AG08396 (cell line): ENCODE measurements at places on chromosomes 3 and 15.

DNA sequence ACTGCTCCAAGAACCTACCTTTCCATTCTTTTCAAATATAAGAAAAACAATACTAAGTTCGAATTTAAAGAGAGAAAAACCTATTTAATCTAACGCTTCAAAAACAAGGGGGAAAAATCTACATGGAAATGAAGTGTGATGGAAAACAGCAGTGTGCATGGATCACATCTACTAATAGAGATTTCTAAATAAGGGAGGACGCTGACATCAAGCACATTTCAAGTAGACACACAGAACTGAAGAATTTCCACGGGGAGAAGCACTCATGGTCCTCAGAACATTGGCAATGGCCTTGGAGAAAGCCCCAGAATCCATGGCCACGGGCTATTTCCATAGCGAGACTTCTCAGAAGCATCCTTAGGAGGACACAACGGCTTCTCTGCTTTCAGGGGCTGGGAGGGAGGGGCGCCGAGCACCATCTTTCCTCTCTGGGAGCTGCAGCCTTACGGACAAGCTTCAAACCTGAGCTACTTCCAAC lies 1.0 kb downstream of the TASOR start:
- DNase-seq: no peak

- DNase-seq: no peak
Observed at GRCh38 chr15:52016316-52016715, 2.7 kb upstream of the MAPK6 start.

- DNase-seq: peak; percentile 78
Observed at GRCh38 chr15:62569460-62570404, 404.6 kb upstream of the C2CD4B start.

DNA sequence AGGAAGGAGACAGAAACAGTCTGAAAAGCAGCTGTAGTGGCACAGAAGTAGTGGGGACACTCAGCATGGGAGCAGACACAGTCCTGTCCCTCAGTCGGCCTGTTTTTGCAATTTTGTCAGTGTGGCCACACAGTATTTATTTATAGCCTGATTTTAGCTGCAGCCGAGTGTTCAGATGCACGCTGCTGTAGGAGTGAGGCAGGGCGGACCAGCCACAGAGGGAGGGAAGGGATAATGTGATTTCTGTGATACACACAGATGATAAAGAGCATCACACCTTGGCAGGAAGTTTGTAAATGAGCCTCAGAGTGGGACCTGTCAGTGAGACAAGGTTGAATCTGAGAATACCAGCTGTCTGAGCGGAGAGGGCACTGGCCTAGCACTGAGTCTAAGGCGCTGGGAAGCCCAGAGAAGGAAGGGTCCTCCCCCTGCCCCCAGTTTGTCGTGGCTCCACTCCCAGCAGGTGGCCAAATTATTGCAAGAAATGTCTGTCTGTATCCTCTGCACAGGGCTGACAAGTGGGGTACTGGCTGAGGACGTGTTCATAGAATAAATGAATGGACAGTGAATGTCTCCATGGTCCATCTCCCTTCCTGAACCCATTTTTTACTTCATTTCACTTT lies 3.8 kb downstream of the PSTPIP1 start:
- DNase-seq: no peak

DNA sequence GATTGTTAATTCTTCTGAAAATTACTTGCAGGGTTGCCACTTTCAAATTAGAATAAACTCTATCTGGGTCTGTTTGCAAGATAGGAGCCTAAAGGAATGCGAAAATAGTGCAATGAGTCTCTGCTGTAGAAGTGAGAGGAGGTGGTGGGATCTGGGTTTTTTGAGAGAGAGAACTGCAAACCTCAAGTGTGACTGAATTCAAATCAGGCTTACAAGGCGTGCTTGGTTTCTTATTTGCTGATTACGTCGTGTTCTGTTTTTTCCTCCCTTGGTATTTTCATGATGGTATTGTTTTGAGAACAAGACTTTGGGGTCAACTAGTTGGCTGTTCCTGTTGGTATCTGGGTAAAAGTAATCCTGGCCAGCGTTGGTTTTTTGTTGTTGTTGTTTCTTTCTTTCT lies 490.9 kb upstream of the CFAP20DC start:
- no peak for DNase-seq

DNA sequence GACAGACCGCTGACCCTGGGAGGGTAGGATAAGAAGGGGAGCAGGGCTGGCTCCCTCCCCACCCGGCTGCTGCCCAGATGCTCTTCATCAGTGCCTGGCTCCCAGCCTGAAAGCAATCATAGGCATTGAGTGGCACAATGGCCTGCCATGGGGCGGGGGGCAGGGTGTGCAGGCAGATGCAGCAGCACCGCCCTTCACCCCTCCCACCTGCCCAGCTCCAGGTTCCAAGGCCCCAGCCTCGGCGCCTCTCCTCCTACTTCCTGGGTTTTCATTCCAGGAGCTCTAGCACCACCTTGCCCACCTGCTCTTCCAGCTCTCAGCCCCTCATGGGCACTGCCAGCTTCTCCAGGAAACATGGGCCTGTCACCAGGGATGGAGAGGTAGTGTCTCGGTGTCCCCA lies 101.7 kb downstream of the MEGF11 start:
- no peak for DNase-seq

- no peak for DNase-seq
Observed at GRCh38 chr15:61099020-61099810, 129.9 kb downstream of the RORA start.

- no peak for DNase-seq
Observed at GRCh38 chr15:76517910-76518309, 181.3 kb downstream of the ISL2 start.

GRCh38 chr15:42493679-42494078 lies 1.8 kb upstream of the SNAP23 start:
- DNase-seq: no peak

GRCh38 chr3:36444909-36445308 lies 64.6 kb downstream of the STAC start:
- no peak for DNase-seq

GRCh38 chr15:59688423-59688781 lies 718 bp downstream of the BNIP2 start:
- peak; percentile 36 for DNase-seq

GRCh38 chr3:148759430-148759829 lies 61.7 kb downstream of the AGTR1 start:
- no peak for DNase-seq

- DNase-seq: no peak
Observed at GRCh38 chr3:156161172-156161571, 40.8 kb downstream of the KCNAB1 start.

DNA sequence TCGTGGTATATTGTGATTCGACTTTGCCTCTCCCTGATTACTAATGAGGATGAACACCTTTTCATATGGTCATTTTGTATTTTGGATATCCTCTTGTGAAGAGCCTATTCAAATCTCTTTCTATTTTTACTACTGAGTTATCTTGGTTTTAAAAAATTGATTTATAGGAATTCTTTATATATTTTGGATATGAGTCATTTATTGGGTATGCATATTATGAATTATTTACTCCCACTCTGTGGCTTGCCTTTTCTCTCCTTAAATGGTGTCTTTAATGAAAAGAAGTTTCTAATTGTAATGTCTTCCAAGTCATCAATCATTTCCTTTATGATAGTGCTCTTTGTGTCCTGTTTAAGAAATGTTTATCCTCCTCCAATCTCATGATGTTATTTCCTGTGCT lies 191.5 kb upstream of the DPH6 start:
- DNase-seq: no peak

DNA sequence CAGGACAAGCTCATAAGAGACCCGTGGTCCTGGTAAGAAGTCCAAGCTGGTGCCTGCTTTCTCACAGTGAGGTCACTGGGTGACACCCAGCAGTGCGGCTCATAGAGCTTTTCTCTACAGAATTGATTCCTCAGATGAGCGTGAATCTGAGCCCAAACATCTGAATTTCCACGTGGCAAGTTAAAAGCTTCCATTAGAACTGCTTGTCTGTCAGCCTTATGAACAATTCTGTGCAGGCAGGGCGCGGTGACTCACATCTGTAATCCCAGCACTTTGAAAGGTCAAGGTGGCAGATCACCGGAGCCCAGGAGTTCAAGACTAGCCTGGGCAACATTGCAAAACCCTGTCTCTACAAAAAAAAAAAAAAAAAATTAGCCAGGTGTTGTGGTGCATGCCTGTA lies 113.1 kb upstream of the ABHD17C start:
- DNase-seq: no peak

GRCh38 chr3:62135741-62136140 lies 237.6 kb downstream of the FEZF2 start:
- DNase-seq: no peak

- DNase-seq: no peak
Observed at GRCh38 chr3:65605876-65606432, 432.8 kb downstream of the MAGI1 start.

GRCh38 chr15:50907601-50908208 lies 778 bp upstream of the AP4E1 start:
- DNase-seq: peak; percentile 25

DNA sequence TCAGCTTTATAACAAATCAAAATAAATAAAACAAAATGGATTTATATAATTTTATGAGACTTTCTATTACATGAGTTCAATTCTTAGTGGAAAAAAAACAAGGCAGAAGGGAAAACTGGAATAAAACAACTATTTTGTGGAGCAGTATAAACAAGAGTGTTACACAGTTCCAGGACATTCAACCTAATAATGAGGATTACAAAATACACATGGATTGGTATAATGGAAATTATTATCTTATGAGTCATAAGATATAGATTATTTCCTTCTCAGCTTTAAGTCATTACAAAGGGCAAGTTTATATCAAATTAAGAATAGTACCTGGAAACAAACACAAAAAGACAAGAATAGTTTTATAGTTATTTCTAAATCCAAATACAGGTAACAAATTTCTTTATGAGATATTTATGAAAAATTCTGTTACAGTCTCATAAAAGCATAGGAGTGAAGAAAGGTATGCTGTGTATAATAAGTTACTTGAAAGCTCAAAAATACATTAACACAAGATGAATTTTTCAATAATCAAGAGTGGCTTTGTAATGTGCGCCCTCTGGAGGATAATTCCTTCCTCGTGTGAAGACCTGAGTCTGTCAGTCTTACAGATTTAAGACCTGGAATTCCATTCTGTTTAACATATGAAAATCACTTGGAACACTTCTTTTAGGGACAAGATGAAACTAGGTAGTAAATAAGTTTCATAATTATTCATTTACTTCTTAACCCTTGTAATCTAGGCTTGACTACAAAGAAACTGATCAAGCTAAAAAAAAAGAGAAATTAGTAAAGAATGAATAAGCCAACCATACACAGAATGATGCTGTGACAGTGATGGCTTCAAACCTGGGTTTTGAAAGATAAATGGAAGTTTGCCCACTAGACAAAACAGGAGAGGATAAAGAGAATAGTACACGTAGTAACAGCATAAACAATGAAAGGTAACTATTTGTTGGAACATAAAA lies 9.5 kb downstream of the COPS2 start:
- DNase-seq: peak; percentile 14

DNA sequence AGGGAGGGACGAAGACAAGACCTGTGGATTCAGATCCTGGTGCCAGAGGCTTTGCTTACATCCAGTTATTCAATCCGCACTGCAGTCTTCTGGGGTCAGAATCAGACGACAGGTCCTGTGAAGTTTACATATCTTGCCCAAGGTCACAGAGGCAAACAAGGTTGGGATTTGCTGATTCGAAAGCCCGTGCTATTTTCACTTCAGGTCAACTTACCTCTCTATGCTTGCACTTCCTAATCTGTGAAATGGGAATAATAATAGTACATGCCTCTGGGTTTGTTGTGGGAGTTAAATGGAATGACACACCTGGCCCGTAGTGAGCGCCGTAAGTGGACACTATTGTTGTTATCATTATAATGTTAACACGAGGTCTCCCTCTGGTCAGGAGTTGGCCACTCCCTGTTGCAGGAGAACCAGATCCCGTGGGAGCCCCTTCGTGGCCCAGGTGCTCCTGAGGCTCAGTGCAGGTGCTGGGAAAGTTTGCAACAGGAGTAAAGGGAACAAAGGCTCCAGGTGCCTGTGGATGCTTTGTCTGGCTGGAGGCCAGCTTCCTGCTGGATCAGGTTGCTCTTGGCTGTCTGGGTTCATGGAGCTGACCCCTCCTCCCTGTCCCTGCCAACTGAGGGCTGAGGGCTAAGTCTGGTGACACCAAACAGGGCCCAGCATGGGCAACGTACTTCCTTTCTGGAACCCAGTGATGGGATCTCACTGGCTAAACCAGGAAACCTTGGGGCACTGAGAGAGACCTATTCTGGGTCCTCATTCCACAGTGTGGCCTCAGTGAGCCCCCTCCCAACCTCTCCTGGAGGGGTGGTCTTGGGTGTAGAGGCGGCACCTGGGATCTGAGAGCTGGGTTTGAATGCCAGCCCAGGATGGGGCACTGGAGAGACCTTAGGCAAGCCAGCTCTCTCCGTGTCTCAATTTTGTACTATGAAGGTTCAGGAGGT lies 40.1 kb upstream of the SEMA4B start:
- DNase-seq: no peak

GRCh38 chr3:197737749-197738462 lies 1.2 kb upstream of the RUBCN start:
- DNase-seq: no peak

DNA sequence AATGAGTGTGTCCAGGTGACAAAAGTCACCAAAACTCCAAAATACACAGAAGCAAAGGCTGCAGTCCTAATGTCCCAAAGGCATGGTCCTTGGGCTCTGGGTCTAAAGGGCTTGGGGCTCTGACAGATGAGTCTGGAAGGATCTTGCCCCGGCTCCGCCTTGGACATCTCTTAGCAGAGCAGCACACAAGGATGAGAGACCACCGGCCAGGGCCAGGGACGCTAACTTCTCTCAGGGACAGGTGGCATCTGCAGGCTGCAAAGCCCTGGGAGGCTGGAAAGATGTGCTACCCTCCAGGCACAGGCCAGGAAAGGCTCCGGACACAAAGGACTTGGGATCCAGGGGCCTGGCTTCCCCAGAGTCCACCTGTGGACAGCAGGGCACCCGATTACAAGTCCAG lies 14.1 kb upstream of the SHISA5 start:
- DNase-seq: no peak

- no peak for DNase-seq
Observed at GRCh38 chr3:61637088-61638051, 76.0 kb downstream of the PTPRG start.

DNA sequence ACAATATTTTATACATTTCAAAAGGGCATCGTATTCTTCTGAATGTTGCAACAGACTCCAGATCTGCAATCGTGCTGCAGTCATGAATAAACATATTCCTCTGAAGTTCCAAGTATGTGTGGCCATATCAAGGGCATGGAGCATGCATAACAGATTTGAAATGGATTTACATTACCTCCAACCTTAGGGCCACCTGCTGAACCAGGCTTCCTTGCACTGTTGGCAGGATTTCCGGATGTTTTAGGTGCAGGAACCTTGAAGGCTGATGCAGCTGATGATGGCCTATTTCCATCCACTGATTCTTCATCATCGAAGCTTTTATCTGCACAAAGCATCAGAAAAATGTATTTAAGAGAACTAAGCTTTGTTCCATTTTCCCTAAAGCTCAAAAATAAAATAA lies 73.5 kb downstream of the CLASP2 start:
- DNase-seq: no peak

- DNase-seq: no peak
Observed at GRCh38 chr3:189975391-189975990, 145.2 kb downstream of the P3H2 start.

- peak; percentile 59 for DNase-seq
Observed at GRCh38 chr3:155323063-155323666, 29.7 kb upstream of the STRIT1 start.
